Placental pericyte (primary cell): ENCODE measurements at places on chromosomes 6 and 20. TPM values are rescaled to one million over a fixed set of nuclear protein-coding genes. Genes with fewer than 3 reads are reported as not detected.

UBD gene
- not detected in 2 replicates for total RNA-seq

GLP1R gene
- not detected in 2 replicates for total RNA-seq

NKAIN2 gene
- total RNA-seq: not detected in 2 replicates

SNTA1 gene
- total RNA-seq: 32.9 and 42.2 TPM in 2 replicates

KLC4 gene
- 15.2 and 16.2 TPM in 2 replicates for total RNA-seq

PLEKHG1 gene
- 1.3 and 2.0 TPM in 2 replicates for total RNA-seq

HLA-DPA1 gene
- 2.4 TPM in 1 of 2 replicates, not detected in the other for total RNA-seq

ZBP1 gene
- total RNA-seq: not detected in 2 replicates

BTNL2 gene
- total RNA-seq: not detected in 2 replicates

SEL1L2 gene
- total RNA-seq: not detected in 2 replicates

IL20RA gene
- total RNA-seq: 0.14 TPM in 1 of 2 replicates, not detected in the other

LAMA5 gene
- 53.8 and 64.3 TPM in 2 replicates for total RNA-seq

SIGLEC1 gene
- total RNA-seq: under 0.01 TPM in 2 replicates

VTA1 gene
- 49.7 and 97.9 TPM in 2 replicates for total RNA-seq

NHLRC1 gene
- 2.0 and 2.4 TPM in 2 replicates for total RNA-seq

RSPH4A gene
- total RNA-seq: 0.22 and 0.43 TPM in 2 replicates

CDSN gene
- 0.14 TPM in 1 of 2 replicates, not detected in the other for total RNA-seq

MED20 gene
- 27.1 and 35.2 TPM in 2 replicates for total RNA-seq

FAM120B gene
- total RNA-seq: 13.8 and 21.6 TPM in 2 replicates

WFDC2 gene
- total RNA-seq: not detected in 2 replicates

SYNDIG1 gene
- total RNA-seq: 0.57 TPM in 1 of 2 replicates, not detected in the other

RNF182 gene
- total RNA-seq: under 0.01 and 2.3 TPM in 2 replicates

FAM83D gene
- 1.3 and 37.2 TPM in 2 replicates for total RNA-seq

DCDC2 gene
- total RNA-seq: under 0.01 and 0.14 TPM in 2 replicates

STK35 gene
- 17.3 and 28.1 TPM in 2 replicates for total RNA-seq

SYCP2L gene
- total RNA-seq: 0.22 TPM in 1 of 2 replicates, not detected in the other

SIRPD gene
- total RNA-seq: not detected in 2 replicates

HAO1 gene
- not detected in 2 replicates for total RNA-seq

DNAH8 gene
- total RNA-seq: 1.5 and 2.4 TPM in 2 replicates

ACTL10 gene
- 1.1 and 1.6 TPM in 2 replicates for total RNA-seq

ABHD16B gene
- total RNA-seq: not detected in 2 replicates

CST4 gene
- 10.7 TPM in 1 of 2 replicates, not detected in the other for total RNA-seq
